ENCODE measurements at places on chromosomes 7 and 10.

DNA sequence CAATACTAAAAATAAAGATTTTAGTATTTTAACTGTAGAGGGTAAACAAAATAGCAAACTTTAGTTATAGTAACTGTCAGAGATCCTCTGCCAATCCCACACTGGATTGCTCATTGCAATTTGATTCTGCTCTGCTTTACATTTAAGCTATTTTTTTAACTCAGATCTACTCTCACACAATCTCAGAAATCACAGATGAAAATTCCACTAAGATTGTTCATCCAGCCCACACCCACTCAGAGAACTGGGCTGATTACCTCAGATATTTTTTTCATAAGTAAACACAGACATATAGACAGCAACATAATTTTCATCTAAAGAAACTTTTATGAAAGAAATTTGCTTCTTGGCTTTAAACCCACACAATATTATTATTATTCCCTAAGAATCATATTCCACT lies 7.0 kb downstream of the OSBPL3 start:
- peak; percentile 77 for DNase-seq

GRCh38 chr7:2540641-2541051 lies 14.7 kb downstream of the BRAT1 start:
- DNase-seq, result no peak

- DNase-seq, result no peak
Measured at GRCh38 chr10:77226452-77226851, 411.2 kb downstream of the KCNMA1 start.

GRCh38 chr10:125011171-125011925 lies 69.4 kb downstream of the ZRANB1 start:
- DNase-seq, result no peak

GRCh38 chr7:1434165-1434718 lies 25.0 kb downstream of the MICALL2 start:
- DNase-seq, result no peak

DNA sequence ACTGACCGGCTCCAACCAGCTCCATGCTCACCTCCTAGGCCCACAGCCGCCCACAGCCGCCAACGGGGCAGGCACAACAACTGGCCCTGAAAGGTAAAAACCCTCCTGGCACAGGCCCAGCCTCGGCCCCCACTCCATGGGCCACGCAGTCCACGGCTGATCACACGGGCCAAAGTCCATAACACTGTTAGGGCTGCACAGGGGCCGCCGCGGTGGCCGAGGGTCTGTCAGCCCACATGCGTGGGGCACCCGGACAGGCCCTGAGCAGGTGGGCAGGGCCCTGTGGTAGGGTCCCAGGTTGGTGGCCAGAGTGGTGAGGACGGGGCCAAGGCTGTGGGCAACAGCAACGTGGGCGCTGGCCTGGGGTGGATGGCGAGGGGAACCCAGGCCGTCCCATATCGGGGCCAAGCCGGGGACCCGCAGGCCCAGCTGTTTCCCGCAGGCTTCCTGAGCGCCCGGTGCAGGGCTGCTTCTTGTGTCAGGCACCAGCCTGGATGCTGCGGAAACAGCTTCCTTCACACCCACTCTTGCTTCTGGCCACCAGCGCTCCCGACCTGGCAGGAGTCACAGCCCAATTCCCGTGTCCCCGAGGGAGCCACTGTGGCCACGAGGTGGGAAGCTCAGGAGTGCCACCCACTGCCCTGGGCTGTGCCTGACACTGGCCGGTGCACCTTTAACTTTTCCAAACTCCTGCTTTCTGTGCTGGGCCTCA lies 29.2 kb downstream of the CYP2W1 start:
- DNase-seq, result no peak

GRCh38 chr10:44966129-44966815 lies 6.7 kb downstream of the RASSF4 start:
- DNase-seq, result no peak

GRCh38 chr10:91759581-91759986 lies 38.6 kb upstream of the TNKS2 start:
- DNase-seq, result no peak

DNA sequence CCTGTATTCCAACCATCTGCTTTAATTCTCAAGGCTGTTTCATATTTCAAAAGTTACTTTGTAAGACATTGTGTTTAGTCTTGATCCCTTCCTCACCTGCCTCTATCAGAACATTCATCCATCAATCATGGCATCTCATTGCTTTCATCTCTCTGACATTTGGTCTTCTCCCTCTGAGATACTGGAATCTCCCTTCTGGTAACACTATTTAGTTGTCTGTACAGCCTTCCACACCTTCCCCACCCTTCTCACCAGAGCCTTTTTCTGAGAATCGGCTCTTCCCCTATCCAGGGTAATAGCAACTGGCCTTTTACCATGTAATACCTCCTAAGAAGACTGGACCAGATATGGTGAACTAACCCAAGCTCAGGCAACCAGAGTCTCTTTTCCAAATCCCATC lies 10.1 kb downstream of the CACNA2D1 start:
- no peak for DNase-seq

- DNase-seq, result no peak
Measured at GRCh38 chr10:13535346-13535745, 6.5 kb upstream of the BEND7 start.

GRCh38 chr7:26337232-26337865 lies 45.7 kb downstream of the SNX10 start:
- DNase-seq, result no peak

- no peak for DNase-seq
Measured at GRCh38 chr7:139947021-139947420, 115.7 kb downstream of the PARP12 start.

- DNase-seq, result no peak
Measured at GRCh38 chr10:84308021-84308420, 20.4 kb upstream of the CCSER2 start.

GRCh38 chr7:48380921-48381320 lies 209.7 kb downstream of the ABCA13 start:
- no peak for DNase-seq

- no peak for DNase-seq
Measured at GRCh38 chr10:72024596-72024995, 60.4 kb downstream of the CHST3 start.

Measured in LoVo (cell line).